ENCODE measurements at places on chromosomes 4 and X.

- no peak for DNase-seq
These were observed 327.1 kb downstream of the PAPSS1 start for GRCh38 chr4:107392951-107393350.

DNA sequence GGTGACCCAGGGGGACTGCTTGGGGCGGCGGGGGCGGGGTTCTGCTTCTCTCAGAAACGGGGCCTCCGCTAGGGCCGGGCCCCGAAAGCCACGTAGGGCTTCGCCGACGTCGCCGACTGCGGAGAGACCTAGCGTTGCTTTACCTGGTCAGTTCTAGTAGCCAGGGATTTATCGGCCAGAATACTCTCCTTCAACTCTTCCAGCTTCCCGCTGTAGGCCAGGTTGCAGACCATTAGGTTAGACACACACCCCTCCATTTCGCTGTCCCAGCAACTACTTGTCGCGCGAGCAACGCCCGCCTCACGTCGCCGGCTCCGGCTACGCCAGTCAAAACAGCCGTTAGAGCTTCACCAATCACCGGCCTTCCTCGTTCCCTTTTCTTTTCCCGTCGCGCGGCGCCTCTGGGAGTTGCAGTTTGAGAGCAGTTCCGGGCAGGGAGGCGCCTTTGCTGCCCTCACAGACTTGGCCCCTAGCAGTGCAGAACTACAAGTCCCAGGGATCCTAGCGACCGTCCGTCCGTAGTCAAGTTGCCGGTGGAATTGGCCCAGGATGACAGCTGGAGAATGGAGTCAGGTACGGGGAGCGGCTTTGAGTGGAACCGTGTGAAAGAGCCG lies at the start of the genes ATG4A and PSMD10:
Gene ATG4A (plus strand): TSS at position 515 of the 614 bp plus-strand sequence. CDS start 49 bp downstream, at position 564.
Gene PSMD10 (minus strand): TSS at position 279 of the 614 bp plus-strand sequence. CDS start 22 bp downstream, at position 257.
- peak; percentile 96 for DNase-seq

- no peak for DNase-seq
These were observed 404.8 kb downstream of the NLGN4X start for GRCh38 chrX:5823903-5824302.

GRCh38 chr4:168485156-168485910 lies 5.0 kb upstream of the DDX60L start:
- no peak for DNase-seq

Data from ecto neural progenitor cell (in vitro differentiated cells).